ENCODE measurements at places on chromosomes 5 and 9.

DNA sequence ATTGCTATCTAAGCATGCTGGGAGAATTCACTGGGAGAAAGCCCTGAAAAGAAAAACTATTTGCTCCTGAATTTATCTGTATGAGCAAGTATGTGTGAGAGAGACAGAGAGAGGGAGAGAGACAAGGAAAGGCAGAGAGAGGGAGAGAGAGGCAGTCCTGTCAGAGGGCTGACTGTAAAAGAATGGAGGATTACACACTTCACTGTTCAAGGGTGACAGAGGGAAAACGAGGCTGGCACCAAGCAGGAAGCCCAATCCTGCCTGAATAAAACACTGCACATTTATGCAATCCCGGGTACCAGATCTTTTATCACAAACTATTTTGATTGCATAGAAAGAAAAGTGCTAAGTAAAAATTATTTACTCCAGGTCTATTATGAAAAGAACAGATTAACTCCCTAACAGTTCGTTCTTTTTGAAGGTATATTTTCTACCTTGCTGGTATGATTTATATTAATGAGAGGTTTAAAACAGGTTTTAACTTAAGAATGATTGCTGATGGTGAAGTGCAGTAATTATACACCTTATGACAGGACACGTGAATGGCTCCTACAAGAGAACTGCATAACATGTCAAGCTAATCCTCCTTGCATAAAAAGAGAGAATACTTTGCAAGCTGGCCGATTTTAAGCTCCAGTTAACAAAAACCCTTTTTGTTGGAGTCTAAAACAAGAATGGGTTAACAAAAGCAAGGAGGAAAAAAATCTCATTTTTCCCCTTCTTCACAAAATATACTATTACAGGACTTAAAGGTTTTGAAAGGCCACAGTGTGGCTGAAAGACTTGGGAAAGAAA, 82.5 kb downstream of the NFIB start:
- DNase-seq = no peak

- DNase-seq = no peak
These were observed 52.3 kb upstream of the ADAMTS2 start for GRCh38 chr5:179397516-179397915.

DNA sequence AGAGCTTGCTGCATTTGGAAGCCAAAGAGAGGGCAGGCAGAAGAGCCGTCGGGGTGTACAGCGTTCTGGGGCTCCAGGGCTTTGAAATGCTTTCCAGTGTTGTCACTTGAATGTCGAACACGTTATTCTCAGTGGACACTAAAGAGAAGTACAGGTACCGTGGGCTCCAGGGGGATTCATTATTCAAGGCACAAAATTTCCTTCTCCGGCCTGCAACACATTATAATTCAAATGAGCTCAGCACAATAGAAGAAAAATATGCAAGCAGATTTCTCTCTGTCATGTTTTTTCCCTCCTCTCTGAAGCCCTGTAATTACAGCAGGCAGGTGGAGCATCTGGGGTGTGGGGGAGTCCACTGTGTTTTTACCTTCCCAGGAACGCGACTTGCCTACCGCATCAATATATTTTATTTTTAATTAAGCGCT, 293.1 kb downstream of the ZSWIM6 start:
- DNase-seq = no peak

GRCh38 chr5:139186752-139187326, 11.3 kb downstream of the SIL1 start:
- DNase-seq = no peak

- no peak for DNase-seq
These were observed 309.3 kb downstream of the CHSY3 start for GRCh38 chr5:130213607-130214006.

GRCh38 chr9:32345243-32345642, 39.2 kb upstream of the ACO1 start:
- DNase-seq = no peak

GRCh38 chr5:108515517-108516105, 133.7 kb upstream of the FBXL17 start:
- no peak for DNase-seq

- DNase-seq = no peak
These were observed 56.5 kb upstream of the ZNF354A start for GRCh38 chr5:178786859-178787499.

GRCh38 chr5:78633700-78634099, 14.9 kb downstream of the LHFPL2 start:
- DNase-seq = no peak

All from stimulated activated CD8-positive, alpha-beta memory T cell treated with anti-CD3 and anti-CD28 coated beads, Interleukin-4, amount 100 ng/mL, for 1 hour (primary cell).